Vagina (tissue), 2 donors: ENCODE measurements at places on chromosomes 13 and 19.

GRCh38 chr13:61252213-61252612 is 163.4 kb downstream of the PCDH20 start:
- no peak for DNase-seq

DNA sequence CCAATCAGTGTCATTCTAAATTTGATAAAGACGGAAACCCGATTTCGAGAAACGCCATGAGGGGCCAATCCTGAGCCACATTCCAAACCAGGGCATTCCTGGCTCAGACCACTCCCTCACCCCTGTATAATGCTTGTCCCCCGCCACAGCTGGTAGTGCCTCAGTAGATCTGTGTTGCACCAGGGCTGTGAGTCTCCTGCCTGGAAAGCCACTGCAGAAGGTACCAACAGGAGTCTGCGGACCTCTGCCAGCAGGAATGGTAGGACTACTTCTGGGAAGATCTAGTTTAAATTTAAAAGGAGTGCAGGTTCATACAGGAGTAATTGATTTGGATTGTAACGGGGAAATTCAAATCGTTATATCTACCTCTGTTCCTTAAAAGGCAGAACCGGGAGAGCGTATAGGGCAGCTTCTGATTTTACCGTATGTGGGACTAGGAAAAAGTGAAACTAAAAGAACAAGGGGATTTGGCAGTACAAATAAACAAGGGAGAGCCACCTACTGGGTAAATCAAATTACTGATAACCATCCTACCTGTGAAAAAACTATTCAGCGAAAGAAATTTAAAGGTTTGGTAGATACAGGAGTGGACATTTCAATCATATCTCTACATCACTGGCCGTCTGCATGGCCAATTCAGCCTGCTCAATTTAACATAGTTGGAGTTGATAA is 20.8 kb upstream of the ZNF266 start:
- DNase-seq: no peak

DNA sequence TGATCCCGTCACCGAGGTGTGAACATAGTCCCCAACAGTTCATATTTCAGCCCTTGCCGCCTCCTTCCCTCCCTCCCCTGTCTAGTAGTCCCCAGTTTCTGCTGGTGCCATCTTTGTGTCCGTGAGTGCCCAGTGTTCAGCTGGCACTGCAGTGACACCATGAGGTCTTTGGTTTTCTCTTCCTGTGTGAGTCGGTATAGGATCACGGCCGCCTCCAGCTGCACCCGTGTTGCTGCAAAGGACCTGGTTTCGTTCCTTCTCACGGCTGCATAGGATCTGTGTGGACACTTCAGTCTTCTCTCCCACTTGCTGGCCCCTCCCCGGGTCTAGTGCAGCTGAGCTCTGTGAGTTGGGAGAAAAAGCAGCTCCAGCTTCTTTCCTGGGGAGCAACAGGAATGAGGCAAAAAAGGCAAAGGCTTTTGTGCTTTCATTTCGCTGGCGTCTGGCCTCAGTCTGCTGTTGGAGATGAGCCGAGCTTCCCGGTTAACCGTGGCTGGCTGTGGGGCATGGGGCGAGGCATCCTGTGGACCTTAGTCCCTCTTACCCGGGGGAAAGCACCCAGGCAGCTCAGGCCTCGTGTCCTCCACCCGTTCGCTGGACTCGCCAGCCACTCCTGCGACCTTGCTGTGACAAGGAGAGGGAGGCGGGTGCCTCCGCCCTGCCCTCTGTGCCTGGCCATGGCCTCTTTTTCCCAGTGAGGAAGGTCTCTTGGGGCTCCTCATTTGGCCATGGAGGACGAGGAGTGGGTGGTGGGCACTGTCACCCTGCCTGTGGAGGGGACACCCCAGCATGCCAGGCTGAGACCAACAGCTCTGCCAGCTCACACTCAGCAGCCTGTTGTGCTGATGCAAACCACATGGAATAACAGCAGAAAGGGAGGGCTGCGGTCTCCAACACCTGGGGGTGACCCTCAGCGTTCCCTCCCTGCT is 196.5 kb downstream of the TEX29 start:
- DNase-seq: no peak

GRCh38 chr19:5988517-5989387 is 10.8 kb upstream of the RANBP3 start:
- DNase-seq: no peak

DNA sequence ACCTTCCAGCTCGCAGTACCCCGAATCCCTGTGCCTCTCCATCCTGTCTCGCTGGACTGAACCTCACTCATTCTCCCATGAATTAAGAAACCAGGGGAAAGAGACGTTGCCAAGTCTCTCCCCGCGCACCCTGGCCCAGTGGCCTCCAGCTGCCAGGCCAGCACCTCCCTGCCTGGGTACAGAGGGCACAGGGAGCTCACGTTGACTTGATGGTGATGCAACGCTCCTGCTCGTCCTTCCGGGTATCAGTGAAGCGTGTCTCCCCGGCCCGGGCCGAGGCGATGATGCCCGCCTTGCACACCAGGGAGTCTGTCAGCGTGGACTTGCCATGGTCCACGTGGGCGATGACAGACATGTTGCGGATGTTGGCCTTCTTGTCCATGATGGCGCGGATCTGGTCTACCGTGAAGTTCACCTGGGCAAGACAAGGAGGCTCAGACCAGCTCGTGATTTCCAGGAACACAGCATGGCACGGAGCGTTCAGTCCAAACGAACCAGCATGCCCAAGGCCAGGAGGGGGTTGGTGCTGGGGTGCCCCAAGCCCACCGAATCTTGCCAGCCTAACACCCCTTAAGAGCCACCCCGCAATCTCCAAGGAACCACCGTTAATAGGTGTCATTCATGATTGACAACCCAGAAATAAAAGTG is 1.2 kb downstream of the EEF2 start:
- peak; percentile 88 for DNase-seq

- DNase-seq: no peak
Observed at GRCh38 chr13:105787632-105788031, 747.8 kb downstream of the EFNB2 start.

DNA sequence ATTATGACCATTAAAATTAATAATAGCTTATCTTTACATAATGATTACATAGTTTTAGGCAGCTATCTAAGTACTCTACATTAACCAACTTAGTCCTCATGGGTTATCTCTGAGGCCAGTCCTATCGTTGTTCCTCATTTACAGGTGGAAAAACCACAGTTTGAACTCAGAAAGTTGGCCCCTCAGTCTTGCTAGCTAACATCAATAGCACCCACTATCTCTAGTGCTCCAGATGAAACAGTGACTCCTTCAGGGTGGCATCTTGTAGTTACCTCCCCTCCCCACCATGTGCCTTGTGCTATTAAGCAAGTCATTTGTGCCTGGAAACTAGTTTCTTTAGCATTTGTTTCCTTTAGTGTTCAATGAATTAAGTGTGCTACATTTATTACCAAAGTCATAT is 1086.7 kb downstream of the EFNB2 start:
- no peak for DNase-seq

GRCh38 chr19:12751635-12752034 is at the start of gene BEST2:
BEST2 (plus strand) TSS chr19:12751791; CDS start chr19:12752593, 802 bp downstream.
- no peak for DNase-seq

DNA sequence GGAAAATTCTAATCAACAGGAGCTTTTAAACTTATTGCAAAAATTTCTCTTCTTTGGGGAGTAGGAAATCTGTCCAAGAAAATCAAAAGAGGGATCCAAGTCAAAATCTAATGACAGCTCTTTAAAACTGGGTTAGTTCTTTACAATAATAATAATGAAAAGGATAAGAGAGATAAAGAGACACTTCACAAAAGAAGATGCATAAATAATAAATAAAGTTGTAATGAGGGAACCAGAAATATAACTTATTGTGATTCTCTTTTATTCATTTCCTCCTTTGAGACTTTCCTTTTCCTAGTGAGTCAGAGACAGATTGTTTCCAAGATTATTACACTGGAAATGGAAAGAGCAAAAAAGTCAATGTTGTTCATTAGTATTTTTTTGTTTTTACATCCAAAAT is 1029.3 kb downstream of the PCDH17 start:
- no peak for DNase-seq

GRCh38 chr19:5627395-5627904 is 4.6 kb downstream of the SAFB start:
- no peak for DNase-seq

- DNase-seq: no peak
Observed at GRCh38 chr19:16293118-16294091, 31.2 kb upstream of the KLF2 start.

GRCh38 chr13:86425170-86425815 is 626.1 kb upstream of the SLITRK6 start:
- no peak for DNase-seq

GRCh38 chr13:22018076-22018835 is 347.4 kb downstream of the FGF9 start:
- no peak for DNase-seq

- DNase-seq: no peak
Observed at GRCh38 chr19:53634768-53635167, 3.0 kb downstream of the DPRX start.

GRCh38 chr13:48253849-48254248 is 20.8 kb downstream of the ITM2B start:
- no peak for DNase-seq

DNA sequence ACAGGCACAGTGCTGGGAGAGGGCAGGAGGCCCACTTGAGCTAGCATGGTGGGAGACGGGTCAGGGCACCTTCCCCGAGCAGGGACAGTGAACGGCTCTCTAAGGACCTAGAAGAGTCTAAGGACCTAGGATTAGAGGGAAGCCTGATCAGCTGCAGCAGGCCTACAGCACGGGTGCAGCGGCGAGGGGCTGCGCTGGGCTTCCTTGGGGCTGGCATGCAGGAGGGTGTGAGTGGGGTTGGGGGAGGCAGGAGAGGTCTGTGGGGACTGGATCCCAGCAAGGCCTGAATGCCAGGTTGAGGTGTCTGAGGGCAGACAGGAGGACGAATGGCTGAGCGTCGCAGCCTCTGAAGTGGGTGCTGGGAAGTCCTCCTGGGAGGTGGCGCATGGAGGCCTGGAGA is 3.6 kb downstream of the SCAF1 start:
- DNase-seq: no peak

- peak; percentile 87 for DNase-seq
Observed at GRCh38 chr19:13104848-13105711, 2.4 kb upstream of the LYL1 start.

DNA sequence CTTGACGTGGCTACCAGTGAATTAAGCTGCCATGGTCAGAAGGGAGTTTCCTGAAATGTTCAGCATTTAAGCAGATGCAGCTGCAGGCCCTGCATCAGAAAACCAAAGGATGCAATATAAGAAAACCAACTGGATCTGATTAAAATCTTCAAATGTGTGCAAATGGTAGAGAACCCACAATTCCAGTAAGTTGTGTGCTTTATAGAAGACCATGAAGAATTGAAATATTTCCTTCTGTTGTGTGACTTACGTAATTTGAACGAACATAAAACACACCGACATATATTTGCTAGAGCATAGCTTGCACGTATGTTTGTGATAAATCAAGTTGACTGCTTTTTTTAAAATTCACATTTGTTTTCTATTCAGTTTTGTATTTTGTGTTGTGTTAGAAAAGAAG is 191.4 kb downstream of the COL4A1 start:
- no peak for DNase-seq

- DNase-seq: no peak
Observed at GRCh38 chr13:43935878-43936277, 56.2 kb downstream of the LACC1 start.

DNA sequence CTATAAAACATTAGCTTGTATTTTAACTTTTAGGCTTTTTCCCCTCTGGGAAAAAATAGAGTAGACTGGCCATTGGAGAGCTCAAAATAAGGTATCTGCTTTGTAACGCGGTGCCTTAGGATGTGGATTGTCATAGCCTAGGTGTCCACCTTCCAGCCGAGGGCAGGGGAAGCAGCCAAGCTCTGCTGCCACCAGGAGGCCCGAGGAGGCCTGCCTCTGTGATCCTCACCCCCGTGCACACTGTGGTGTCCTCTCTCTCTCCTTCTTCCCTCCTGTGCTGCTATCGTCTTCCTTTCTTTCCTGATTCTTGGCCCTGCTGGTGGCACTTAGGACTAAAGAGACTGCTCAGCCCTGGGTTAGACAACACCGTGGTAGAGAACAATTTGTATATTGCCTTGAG is 11.3 kb downstream of the HNRNPM start:
- DNase-seq: no peak

GRCh38 chr19:52665529-52665928 is 27.4 kb upstream of the ZNF83 start:
- no peak for DNase-seq

DNA sequence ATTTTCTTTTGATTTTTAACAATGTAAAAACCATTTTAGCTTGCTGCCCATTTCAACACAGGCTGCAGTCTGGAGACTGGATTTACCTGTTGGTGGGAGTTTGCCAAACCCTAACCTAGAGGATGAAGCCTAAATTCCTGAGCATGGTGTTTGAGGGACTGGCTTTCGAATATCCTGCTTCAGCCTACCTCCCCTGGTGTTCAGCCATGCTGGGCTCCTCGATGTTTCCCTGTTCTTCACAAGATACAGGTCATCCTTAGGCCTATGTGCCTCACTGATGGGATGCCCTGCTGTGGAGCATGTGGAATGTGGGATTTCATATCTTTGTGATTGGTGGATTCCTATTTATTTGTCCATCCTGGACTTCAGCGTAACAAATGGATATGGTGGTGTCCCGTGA is 20.4 kb upstream of the ERCC5 start:
- no peak for DNase-seq

DNA sequence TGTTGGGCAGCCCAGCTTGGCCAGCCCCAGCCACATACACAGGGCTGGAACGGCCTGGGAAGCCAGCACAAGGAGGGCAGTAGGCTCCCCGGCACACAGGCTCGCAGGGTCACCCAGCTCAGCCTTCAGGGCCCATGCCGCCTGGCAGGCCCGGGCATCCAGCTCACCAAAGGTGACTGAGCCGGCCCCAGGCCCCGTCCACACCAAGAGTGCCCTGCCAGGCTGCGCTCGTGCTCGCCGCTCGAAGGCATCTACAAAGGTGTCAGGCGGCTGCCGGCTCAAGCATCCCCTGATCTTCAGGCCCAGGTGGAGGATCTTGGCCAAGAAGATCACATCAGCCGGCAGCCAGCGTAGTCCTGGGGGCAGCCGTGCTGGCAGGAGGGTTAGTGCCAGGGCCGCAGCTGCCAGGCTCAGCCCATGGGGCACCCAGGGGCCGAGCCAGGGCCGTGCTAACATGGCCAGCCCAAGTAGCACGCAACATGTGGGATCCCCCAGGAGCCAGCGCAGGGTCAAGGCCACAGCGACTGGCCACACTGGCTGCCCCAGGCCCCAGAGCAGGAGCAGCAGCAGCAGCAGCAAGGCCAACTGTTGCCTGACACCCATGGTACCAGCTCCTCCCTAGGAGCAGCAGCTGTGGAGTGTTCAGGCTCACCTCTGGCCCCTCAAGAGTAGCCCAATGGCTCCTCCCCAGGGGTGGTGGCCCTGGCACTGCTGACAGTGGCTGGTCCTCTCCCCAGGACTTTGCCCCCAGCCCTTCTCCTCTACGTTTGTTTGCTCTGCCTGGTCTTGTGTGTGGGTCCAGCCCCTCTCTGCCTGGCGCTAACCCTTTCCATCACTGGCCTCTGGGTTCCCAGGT is at the start of gene SLC27A5:
SLC27A5 (minus strand) TSS at position 640 of the 856 bp plus-strand sequence; CDS start at position 603, 37 bp downstream.
- DNase-seq: no peak

GRCh38 chr19:1933942-1934341 is 7.0 kb upstream of the CSNK1G2 start:
- DNase-seq: no peak
